CD4-positive, alpha-beta T cell treated with Interleukin-15 for 1 hour (primary cell): ENCODE measurements at places on chromosomes 3 and 15.

GRCh38 chr15:33126559-33127290, 67.8 kb downstream of the FMN1 start:
- DNase-seq: peak; percentile 65

GRCh38 chr15:99909592-99910295, 176.5 kb upstream of the LYSMD4 start:
- DNase-seq: no peak

DNA sequence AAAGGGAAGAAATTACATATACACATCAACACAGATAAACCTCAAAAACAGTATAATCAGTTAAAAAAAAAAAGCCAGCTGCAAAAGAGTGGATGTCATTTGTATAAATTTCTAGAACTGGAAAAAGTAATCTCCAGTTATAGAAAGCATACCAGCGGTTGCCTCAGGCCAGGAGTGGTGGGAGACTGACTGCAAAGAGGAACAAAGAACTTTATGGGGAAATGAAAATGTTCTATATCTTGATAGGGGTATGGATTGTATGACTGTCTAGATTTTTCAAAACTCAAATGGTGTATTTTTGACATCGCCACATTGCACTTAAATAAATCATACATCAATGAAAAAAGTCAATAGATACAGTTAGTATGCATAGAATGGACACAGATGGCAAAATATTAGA, 241.6 kb downstream of the SCAPER start:
- no peak for DNase-seq

- no peak for DNase-seq
These were observed 127.4 kb upstream of the ADAMTS9 start for GRCh38 chr3:64815195-64815631.

DNA sequence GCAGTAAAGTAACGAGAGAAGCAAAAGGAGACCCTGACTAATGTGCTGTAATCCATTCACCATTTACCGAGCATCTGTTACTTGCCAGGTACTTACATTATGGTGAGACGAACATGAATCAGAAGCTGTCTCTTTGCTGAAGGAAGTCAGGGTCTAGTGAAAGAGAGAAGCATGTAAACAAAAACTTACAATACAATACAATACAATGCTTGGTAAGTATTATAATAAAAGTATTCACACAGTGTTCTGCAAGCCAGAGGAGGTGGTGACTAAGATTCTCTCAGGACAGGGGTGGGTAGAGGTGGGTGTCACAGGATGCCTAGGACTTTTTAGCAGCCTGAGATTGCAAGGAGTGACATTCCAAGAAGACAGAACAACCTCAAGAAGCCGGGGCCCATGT, 50.2 kb upstream of the MGA start:
- DNase-seq: no peak

DNA sequence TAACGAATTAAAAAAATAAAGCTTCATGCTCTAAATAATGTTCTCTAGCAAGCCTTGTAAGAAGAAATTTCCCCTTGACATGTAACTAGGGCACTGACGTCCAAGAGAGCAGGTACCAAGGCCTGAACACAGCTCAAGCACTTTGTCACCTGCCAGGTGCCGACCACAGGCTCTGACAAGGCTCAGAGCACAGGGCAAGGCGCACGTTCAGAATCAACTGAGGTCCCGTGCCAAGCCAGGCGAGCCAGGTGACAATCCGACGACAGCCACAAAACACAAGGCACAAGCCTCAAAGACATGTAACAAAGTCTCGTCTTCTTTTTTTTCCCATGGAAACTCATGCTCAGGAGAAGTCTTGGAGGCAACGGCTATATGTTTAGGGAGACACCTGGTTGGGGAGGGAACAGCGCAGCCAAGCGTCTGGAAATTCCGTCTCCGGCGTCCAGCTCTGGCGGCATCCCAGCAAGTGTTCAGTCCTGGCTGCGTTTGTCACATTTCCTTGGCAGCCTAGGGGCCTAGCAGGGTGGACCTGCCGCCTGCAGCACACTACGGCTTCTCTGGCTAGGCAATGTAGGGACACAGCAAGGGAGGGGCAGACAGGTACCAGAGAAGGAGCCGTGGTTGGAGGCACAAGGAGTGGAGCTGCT, 76.7 kb downstream of the ADAMTS17 start:
- no peak for DNase-seq

DNA sequence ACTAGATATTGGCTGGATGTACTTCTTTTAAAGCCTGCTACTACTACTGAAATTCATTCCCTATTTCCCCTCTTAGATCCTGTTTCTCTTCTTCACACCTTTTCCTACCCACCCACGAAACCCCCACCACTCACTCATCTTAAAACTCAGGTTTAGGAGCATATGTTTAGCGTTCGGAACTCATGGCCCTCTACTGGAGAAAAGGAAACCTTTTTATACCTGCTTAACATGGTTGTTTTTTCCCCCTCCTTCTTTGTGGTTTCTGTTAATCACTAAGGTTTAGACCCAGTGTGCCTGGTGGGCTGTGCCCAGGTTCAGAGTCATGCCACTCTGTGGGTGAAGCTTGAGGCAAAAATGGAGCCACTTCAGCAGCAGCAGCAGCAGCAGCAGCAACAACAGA, 2.6 kb downstream of the ARID3B start:
- DNase-seq: no peak

- DNase-seq: no peak
These were observed 107.0 kb downstream of the SHOX2 start for GRCh38 chr3:157999246-157999645.

DNA sequence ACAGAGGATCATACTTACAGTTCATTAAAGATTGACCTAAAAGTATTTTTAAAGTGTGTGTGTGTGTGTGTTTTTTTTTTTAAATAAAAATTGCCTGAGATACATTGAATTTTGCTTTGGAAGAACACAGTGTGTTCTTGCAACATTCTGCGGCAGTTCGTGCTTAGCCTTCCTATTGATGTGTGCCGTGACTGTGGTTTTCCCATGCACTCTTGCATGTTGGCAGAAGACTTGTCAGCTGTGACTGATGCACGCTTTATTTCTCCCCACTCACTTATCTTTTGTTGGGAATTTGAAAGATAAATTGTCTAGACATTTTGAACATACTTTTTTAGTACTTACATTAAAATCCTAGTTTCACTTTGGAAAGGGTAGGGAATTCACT, 136.3 kb upstream of the LRRFIP2 start:
- no peak for DNase-seq

GRCh38 chr15:41423979-41424659, 7.2 kb downstream of the RTF1 start:
- no peak for DNase-seq

GRCh38 chr3:126811530-126811929, 107.5 kb downstream of the CHCHD6 start:
- DNase-seq: no peak

GRCh38 chr3:164515256-164515655, 563.0 kb downstream of the SI start:
- no peak for DNase-seq

DNA sequence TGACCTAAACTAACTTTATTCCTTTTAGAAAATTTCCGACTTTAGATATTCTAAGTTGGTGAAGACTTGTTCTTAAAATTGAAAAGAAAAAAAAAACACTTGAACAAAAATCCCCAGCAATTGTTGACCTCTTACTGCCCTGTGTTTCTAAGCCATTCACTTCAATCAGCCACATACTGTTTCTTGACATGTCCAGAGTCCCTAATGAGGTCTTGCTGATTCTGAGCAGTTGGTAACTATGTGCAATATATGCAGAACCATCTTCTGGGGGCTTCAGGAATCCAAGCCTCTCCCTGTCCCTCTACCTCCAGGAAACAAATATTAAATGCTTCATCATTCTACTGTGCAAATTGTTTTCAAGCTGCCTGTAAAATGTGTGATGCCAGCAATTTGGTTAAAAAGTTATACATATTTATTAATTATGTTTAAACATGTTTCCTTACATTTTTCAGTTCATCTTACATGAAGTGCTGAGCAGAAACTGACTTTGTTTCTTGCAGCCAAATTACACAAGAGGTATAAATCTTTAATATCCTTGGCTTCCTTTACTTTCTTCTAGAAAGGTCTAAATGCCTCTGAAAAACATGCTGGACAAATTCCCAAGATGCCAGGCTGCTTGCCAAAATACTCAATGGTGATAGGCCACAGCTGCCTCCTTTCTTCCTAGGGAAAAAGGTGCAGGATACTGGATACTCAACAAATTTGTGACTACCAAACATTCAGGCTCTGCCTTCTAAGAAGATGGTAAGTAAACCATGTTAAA, 19.8 kb upstream of the GYG1 start:
- DNase-seq: no peak

DNA sequence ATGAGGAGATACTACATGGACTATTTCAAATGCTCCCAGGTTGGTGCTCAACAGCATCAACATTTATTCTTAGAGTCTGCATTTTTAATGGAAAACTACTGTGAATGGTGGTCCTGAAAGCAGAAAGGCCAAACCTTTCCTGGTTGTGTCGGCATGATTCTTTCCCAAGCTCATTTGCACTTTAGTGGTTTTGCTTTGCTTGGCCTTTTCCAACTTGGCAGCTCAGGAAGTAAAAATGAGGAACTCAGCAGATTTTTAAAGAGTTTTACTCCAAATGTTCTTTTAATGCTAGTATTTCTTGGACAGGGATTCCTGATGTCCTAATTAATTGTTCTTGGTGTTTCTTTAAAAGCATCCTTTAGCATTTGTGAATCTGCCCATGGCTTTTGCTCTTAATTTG, 197.4 kb downstream of the SLC9A9 start:
- no peak for DNase-seq

- DNase-seq: no peak
These were observed 55.2 kb downstream of the TMEM108 start for GRCh38 chr3:133093366-133093765.

DNA sequence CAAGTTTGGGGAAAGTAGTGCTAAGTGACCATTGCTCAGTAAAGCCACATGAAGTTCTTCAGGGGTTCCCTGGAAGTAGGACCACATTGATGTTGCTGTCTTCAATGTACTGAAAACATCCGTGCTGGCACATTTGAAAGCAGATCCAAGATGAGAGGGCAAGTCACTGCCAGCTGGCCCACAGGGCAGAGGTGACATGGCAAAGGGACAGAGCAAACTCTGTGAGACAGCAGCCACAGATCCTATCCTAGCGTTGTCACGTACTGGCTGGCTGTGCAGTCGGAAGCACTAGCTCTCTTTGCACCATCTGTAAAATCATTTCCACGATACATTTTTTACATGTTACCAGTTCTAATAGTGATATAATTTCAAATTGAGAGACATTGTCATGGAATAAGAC, 13.8 kb downstream of the MUC13 start:
- no peak for DNase-seq

GRCh38 chr3:157045238-157045850, 114.6 kb downstream of the CCNL1 start:
- DNase-seq: no peak

- DNase-seq: no peak
These were observed 59.0 kb downstream of the ETFA start for GRCh38 chr15:76252249-76252648.

GRCh38 chr3:128497305-128498126, 4.5 kb upstream of the GATA2 start:
- peak; percentile 38 for DNase-seq

GRCh38 chr3:172447611-172448579, at the start of gene GHSR:
Gene GHSR, minus strand, starts transcription at chr3:172448456. Its CDS starts 43 bp downstream, at chr3:172448413.
- DNase-seq: no peak

DNA sequence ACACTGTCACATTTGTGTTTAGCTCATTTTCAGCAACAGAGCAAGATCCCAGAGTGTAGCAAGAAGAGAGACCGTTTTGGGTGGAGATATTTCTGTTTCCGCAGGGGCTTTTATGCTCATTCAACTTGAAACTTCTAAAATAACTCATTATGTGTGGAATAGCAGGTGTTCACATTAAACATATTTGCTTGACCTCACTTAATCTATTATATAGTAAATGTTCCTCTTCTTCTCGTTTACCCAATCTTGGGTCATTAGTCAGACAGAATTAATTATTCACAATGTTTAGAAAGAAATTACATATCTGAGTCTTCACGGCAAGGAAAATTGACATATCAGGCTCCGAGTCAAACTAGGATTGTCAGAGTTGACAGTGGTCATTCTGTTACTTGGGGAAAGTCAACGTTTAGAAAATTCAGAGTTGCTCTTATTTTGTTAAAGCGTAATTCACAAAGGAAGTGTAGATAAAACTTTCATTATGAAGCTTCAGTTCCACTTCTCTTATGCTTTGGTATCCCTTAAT, 222.9 kb downstream of the TPRG1 start:
- DNase-seq: no peak
